ENCODE measurements at places on chromosomes 2 and 18. TPM values are rescaled to one million over a fixed set of nuclear protein-coding genes. Genes with fewer than 3 reads are reported as not detected.

DNA sequence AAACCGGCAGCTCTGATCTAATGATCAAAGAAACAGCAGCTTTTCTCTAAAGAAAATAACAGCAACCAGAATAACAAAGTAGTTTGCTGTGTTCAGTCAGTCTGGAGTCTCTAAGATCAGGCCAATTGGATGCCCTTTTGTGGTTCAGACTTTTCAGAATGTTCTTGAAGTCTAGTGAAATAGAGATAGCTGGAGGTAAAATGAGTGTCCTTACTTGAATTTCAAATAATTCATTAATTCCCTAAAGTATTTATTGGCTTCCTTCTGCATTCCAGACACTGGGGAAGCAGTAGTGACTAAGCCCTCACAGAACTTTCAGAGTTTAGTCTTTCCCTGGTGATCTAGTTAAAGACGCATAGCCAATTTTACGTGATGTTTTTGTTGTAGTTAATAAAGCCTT is 58.7 kb downstream of the C18orf54 start:
- H3K36me3 ChIP-seq, result no peaks in the 10 kb centered on the region
- no peaks in the 10 kb centered on the region for H3K27me3 ChIP-seq
- H3K4me3 ChIP-seq, result no peak overlapping the region
- no peak overlapping the region for H3K27ac ChIP-seq
- no peak for DNase-seq

DNA sequence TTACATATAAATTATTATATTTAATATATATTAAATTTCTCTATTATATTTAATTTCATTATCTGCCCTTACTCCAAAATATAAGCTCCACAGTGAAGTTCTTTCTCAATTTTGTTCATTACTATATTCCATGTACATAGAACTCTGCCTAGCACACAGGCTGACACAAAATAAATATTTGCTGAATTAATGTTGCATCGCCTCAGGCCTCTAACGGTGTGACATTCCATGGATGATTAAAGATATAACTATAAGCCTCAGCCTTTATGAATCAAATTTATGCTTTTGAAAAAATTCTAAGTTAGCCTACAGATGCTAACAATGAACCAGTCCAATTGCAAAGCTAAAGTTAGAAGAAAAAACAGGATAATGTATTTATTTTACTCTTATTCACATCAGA is 1337.2 kb upstream of the NRXN1 start:
- no peak for DNase-seq
- no peaks in the 10 kb centered on the region for H3K4me1 ChIP-seq
- H3K36me3 ChIP-seq, result no peaks in the 10 kb centered on the region
- no peak overlapping the region for H3K4me3 ChIP-seq

DNA sequence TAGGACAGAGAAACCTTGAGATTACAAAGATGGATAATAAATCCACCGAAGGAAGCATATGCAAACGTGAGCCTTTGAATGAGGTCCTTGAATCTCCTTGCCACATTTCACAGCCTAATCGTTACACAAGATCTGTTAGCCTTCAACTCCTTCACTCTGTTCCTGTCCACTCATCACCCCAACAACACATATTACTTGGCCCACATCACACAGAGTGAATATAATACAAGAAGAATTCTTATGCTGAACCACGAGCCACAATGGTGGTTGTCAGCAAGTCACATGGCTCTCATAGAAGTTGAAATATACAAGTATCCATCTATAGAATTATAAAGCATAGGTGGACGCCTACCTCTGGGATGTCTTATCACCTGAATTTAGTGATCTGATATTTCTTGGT is 12.6 kb downstream of the ZBTB7C start:
- no peaks in the 10 kb centered on the region for H3K4me1 ChIP-seq
- no peak for DNase-seq
- H3K36me3 ChIP-seq, result no peaks in the 10 kb centered on the region
- H3K4me3 ChIP-seq, result no peak overlapping the region

DNA sequence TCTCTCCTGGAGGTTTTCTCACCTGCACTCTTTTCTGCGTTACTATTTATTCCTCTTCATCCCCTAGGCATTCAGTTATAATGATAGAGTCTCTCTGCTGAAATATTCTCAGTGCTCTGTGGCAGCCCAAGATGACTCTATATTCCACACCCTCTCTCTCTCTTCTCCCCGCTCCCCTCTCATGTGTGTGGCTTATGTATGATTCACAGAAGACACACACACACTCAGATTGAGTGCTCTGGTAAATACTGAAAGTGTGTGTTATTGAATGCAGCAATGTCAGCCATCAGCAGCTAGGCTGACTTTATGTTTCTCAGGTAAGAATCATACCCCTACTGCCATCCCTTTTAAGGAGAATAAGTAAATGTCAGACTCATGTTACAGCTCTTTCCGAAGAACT is 201.2 kb downstream of the SLC4A10 start:
- no peak for DNase-seq
- H3K27me3 ChIP-seq, result no peaks in the 10 kb centered on the region
- H3K4me1 ChIP-seq, result no peaks in the 10 kb centered on the region
- H3K27ac ChIP-seq, result no peak overlapping the region
- no peaks in the 10 kb centered on the region for H3K36me3 ChIP-seq
- no peak overlapping the region for H3K4me3 ChIP-seq

DNA sequence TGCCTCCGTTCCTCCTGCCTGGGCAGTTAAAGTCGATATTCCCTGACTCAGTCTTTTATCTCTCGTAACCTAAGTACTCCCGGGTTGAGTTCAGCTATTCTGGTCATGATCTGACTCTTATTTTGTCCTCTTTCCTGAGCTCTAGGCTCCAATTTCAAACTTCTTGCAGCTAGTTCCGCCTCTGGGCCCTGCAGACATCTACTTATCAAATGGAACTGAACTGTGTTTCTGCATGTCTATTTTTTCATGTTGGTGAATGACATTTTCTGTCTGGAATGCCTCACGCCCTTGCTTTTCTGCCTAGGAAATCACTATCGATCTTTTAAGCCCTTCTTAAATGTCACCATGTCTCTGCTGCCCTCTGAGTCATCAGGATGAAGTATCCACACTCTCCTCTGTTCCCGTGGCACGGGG is 101.5 kb downstream of the VAPA start:
- no peak overlapping the region for H3K27ac ChIP-seq
- DNase-seq, result no peak
- no peaks in the 10 kb centered on the region for H3K36me3 ChIP-seq
- no peaks in the 10 kb centered on the region for H3K27me3 ChIP-seq
- no peaks in the 10 kb centered on the region for H3K4me1 ChIP-seq
- no peak overlapping the region for H3K4me3 ChIP-seq

GRCh38 chr2:162694266-162694665 is 144.3 kb downstream of the KCNH7 start:
- no peaks in the 10 kb centered on the region for H3K27me3 ChIP-seq
- no peak for DNase-seq
- no peaks in the 10 kb centered on the region for H3K4me1 ChIP-seq
- H3K4me3 ChIP-seq, result no peak overlapping the region

STK39 gene
- 23.8 TPM for total RNA-seq

GRCh38 chr2:9462886-9463697 is 11.3 kb upstream of the IAH1 start:
- no peaks in the 10 kb centered on the region for H3K27me3 ChIP-seq
- no peaks in the 10 kb centered on the region for H3K4me1 ChIP-seq
- peaks cover 13% of the 10 kb centered on the region for H3K36me3 ChIP-seq
- no peak overlapping the region for H3K27ac ChIP-seq
- no peak for DNase-seq

SNRPD1 gene
- 184 TPM for total RNA-seq

- peak overlapping the region; percentile 89 for H3K4me3 ChIP-seq
- DNase-seq, result no peak
- no peaks in the 10 kb centered on the region for H3K36me3 ChIP-seq
- peaks cover 5% of the 10 kb centered on the region for H3K4me1 ChIP-seq
- H3K27me3 ChIP-seq, result no peaks in the 10 kb centered on the region
Measured at GRCh38 chr2:11482473-11483035, 16.6 kb upstream of the E2F6 start.

DNA sequence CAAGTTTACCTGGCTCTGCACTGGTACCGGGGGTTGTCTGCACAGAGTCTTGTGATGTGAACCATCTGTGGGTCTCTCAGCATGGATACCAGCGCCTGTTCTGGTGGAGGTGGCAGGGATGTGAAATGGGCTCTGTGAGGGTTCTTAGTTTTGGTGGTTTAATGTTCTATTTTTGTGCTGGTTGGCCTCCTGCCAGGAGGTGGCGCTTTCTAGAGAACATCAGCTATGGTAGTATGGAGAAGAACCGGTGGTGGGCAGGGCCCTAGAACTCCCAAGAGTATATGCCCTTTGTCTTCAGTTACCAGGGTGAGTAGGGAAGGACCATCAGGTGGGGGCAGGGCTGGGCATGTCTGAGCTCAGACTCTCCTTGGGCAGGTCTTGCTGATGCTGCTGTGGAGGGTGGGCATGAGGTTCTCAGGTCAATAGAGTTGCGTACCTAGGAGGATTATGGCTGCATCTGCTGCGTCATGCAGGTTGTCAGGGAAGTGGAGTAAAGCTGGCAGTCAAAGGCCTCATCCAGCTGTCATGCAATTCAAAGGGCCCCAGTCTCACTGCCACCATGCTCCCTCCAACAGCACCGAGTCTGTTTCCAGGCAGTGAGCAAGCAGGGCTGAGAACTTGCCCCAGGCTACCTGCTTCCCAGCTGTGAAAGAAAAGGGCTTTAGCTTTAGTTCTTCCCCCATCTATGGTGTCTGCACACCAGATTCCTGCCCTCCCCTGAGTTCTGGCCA is 278.0 kb downstream of the METTL4 start:
- no peaks in the 10 kb centered on the region for H3K4me1 ChIP-seq
- no peak for DNase-seq
- H3K27me3 ChIP-seq, result no peaks in the 10 kb centered on the region
- H3K27ac ChIP-seq, result no peak overlapping the region
- H3K36me3 ChIP-seq, result no peaks in the 10 kb centered on the region
- no peak overlapping the region for H3K4me3 ChIP-seq

DCDC2C gene
- total RNA-seq, result not detected

DNA sequence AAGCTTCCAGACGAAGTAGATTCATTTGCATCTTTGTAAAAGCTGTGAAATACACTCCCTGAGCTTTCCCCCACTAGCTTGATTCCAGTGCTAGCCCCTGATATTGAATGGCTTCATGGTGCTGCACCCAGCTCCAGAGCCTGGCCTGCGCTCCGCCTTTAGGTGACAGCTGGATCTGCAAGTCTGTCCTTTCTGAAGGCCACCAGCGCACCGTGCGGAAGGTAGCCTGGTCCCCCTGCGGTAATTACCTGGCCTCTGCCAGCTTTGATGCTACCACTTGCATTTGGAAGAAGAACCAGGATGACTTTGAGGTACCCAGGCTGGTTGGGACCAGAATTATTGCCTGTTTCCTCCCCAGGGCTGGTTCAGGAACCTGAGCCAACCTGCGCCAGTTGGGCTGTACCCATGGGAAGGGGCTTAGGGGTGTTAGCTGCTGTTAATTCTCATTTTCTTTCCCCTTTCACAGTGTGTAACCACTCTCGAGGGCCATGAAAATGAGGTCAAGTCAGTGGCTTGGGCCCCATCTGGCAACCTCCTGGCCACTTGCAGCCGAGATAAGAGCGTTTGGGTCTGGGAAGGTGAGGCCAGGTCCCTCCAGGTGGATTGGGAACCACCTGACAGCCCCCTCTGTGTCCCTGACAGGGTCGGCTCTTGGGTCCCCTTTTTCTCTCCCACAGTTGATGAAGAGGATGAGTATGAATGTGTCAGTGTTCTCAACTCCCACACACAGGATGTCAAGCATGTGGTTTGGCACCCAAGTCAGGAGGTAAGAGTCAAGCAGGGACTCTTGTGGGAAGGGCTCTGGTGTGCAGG is 1.3 kb downstream of the CIAO1 start:
- no peak overlapping the region for H3K27ac ChIP-seq
- DNase-seq, result peak; percentile 52
- peak overlapping the region; percentile 89 for H3K4me3 ChIP-seq
- no peaks in the 10 kb centered on the region for H3K27me3 ChIP-seq
- peaks cover 10% of the 10 kb centered on the region for H3K4me1 ChIP-seq

DNA sequence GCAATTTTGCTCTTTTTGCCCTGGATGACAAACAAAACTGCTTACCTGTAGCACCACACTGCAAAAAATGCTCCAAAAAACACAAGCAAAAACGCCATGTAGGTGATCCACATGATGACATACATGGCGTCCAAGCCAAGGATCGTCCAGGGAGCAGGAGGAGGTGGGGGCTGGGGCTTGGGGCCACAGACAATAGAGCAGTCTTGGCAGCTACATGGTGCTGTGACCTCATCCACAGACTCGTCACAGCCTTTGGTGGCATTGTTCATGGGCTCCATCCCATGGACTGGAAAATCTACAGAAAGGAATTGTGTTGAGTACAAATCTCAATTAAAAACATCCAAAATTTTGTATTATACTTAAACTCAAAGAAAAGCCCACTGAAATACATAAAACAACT is 26.1 kb downstream of the NPC1 start:
- peaks cover 22% of the 10 kb centered on the region for H3K36me3 ChIP-seq
- no peaks in the 10 kb centered on the region for H3K27me3 ChIP-seq
- no peak for DNase-seq
- no peak overlapping the region for H3K27ac ChIP-seq
- no peaks in the 10 kb centered on the region for H3K4me1 ChIP-seq
- no peak overlapping the region for H3K4me3 ChIP-seq

DNA sequence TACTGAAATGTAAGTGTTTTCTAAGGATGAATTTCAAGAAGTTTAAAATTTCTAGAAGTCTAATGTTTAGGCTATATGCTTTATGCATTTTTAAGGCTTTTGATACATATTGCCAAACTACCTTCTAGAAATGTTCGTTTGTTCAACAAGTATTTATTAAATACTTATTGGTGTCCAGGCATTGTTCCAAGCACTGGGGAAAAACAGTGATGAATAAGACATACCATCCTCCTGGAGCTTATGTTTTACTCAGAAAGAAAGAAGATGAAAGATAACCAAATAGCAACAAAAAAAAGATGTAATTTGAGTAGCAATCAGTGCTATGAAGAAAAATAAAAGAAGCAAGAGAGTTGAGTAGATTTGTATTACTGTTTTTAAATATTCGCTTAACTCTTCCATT is 692.9 kb downstream of the SLC4A3 start:
- DNase-seq, result no peak
- H3K27ac ChIP-seq, result no peak overlapping the region
- H3K27me3 ChIP-seq, result no peaks in the 10 kb centered on the region

DNA sequence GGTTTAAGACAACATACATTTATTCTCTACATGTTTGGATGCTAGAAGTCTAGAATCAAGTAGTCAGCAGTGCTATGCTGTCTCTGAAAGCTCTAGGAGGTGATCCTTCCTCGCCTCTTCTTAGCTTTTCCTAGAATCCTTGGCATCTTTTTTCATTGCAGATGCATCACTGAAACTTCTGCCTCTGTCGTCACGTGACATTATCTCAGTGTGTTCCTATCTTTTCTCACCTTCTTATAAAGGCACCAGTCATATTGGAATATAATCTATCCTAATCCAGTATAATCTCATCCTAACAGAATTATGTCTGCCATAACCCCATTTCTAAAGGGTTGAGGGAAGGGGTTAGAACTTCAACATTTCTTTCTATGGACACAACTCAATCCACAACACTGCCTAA is 851.2 kb upstream of the CRIM1 start:
- DNase-seq, result no peak
- no peak overlapping the region for H3K4me3 ChIP-seq
- H3K27ac ChIP-seq, result no peak overlapping the region
- no peaks in the 10 kb centered on the region for H3K36me3 ChIP-seq

Data from H1 (cell line).